ENCODE measurements at places on chromosomes 1 and 21.
A peak's percentile ranks its signal among the peaks of the same experiment; 100 is the strongest.

DNA sequence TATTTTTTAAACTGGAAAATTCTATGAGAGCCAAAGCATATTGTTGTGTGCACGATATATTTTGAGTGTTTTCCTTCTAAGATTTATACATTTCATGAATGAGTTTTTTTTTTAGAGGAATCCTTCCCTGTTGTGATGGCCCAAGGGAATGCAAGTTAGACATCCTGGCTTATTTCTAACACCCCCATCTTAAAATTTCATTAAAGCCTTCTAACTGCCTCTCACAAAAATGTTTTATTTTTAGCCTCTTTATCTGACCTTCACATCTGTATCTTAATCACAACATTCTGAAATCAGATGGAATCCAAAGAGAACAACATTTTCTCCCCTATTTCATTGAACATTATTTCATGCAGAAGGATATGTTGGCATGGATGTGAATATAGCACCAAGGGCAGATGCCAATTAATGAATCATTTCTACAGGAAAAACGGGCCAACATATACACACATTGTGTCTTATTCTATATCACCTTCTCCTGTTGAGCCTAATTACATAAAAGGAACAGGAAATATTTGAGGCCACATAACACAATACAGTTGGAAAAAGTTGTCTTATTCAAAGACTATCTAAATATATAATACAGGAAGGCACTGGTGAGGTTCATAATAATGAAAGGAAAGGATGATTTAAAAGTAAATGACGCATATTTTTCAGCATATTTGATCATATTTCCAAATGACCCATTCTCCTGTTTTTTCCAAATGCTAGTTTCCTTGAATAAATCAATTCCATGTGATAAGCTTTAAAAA lies 455.5 kb downstream of the TTLL7 start:
- DNase-seq = no peak

- DNase-seq = peak; percentile 42
Observed at GRCh38 chr21:27480841-27481261, 514.0 kb upstream of the ADAMTS5 start.

- no peak for DNase-seq
Observed at GRCh38 chr1:181149326-181150125, 61.0 kb downstream of the IER5 start.

DNA sequence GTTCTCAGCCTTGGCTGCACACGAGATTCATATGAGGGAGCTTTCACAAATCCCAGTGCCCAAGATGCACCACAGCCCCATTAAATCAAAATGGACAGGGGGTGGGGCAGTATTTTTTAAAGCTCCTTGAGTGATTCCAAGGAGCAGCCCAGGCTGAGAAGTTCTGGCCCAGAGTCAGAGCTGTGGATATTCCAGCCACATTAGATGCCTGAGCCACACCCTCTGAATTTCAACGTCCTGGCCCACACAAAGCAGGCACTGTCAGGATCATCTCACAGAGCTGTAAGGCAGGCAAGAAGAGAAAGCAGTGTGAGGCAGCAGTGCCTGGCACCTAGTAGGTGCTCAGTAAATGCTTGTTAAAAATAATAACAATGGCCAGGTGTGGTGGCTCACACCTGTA lies 37.4 kb downstream of the PAX7 start:
- no peak for DNase-seq

GRCh38 chr1:19083081-19083480 lies 126.6 kb upstream of the IFFO2 start:
- DNase-seq = no peak

DNA sequence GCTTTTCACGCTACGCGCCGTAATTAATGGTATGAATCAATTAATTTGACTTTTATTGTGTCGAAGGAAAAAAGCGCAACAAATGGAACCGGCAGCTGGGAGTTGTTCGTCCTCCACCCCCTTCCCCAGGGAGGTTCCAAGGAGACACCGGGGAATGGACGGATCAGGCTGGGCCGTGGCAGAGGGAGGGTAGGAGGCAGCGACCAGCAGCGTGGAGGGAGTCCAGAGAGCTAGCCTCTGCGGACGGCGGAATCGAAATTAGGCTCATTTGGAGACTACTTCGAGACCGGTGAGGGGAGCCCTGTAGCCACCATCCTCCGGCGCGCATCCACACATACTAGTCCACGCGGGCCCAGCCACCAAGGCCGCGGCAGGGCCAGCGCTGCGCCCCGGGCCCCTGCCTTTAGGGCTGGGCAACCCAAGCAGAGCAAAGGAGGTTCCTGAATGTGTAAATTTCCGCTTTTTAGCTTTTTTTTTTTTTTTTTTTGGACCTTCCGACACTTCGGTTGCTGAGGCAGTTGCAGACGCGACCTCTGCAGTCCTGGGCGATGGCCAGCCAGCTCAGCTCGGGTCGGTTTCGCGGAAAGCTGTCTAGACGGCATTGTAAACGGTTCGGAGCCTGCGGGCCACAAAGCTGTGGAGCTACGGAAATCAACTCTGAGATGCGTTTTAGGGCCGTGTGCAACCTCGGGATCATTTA lies 2.2 kb upstream of the FOXD3 start:
- peak; percentile 12 for DNase-seq

- DNase-seq = no peak
Observed at GRCh38 chr1:81558291-81559076, 242.2 kb upstream of the ADGRL2 start.

DNA sequence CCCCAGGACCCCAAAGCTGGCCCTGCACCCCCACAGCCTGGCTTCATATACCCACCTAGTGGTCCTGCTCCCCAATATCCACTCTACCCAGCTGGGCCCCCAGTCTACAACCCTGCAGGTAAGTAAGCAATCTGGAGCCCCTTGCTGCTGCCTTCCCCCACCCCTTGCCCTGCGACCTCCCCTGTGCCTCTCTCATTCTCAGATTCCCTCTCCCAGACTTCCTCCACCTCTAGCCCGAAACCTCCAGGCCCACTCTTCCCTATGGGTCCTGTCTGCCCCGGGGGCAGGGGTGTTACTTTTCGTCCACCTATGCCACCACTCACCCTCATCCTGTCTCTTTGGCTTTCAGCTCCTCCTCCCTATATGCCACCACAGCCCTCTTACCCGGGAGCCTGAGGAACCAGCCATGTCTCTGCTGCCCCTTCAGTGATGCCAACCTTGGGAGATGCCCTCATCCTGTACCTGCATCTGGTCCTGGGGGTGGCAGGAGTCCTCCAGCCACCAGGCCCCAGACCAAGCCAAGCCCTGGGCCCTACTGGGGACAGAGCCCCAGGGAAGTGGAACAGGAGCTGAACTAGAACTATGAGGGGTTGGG lies 2.9 kb downstream of the SHISA4 start:
- DNase-seq = no peak

DNA sequence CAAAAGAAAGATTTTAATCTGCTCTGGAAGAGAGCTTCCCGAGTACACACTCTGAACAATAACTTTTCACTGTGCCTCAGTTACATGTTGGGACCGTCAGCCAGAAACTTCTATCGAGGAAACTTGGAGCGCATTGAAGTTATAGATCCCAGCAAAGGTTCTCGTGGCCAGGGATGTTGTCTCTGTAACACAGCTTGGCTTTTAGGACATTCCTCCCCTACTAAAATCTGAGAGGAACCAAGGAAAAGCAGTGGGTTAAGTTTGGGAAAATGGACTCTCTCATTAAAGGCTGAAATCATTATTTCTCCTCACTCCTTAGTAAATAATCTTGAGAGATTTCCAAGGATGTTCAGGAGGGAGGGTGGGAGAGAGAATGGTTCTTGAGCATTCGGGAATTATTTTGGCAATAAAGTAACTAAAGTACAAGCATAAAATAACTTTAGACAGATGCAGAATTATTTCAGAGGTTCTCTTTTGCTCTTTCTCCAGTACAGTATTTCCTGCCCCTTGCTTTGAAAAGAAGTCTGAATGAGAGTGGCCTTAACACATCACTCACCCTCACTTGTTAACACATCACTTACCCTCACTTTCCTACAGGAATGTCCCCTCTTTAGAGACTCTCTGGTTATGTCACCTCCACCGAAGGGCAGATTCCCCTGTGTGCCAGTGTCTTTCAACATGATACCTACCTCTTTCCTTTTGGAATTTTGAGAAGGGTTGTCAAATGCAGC lies 1.8 kb upstream of the NFIA start:
- no peak for DNase-seq

DNA sequence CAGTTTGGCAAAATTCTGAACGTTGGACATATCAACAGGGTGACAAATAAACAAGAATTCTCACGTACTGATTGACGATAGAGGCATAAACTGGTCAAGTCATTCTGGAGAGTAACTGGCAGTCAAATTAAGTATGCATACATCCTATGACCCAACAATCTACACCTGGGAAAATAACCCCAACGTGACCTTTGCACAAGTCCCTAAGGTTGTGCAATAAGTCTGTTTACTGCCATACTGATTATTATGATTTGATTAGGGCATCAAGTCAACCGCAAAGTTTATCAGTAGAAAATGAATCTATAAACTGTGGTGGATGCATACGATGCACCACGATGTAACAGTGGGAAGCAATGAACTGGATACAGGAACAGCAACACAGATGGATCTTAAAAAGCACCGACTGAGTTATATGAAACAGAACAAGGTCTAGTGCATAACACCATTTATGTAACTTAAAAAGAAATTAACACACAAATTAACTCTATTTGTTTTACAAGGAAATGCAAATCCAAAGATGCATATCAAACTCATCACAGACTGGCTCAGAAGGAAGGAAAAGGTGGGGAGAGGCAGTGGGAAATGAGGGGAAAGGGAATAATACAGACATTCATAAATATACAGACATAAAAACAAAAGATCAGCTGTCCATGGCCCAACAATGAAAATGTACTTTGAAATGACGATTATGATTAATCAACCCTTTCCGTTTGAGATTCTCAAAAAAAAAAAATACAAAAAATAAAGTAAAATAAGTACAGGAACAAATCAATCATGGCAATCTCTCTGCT lies 41.0 kb upstream of the SEC16B start:
- no peak for DNase-seq

DNA sequence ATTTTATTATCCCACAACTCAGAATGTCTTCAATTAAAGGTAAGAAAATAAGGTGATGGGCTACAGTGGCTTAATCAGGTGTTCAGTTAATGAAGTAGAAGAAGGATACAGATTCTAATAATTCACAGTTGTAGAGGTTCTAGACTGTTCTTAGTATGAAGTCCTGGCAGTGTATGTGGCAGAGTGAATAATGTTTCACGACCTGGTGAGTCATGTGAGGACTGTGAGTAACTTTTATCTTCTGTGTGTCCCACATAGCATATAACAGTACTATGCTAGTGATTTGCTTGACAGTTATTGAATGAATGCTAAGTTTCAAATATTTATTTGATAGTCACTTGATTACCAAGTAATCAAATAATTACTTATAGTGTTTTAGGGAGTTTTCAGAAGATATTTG lies 20.0 kb downstream of the SLC16A4 start:
- peak; percentile 28 for DNase-seq

DNA sequence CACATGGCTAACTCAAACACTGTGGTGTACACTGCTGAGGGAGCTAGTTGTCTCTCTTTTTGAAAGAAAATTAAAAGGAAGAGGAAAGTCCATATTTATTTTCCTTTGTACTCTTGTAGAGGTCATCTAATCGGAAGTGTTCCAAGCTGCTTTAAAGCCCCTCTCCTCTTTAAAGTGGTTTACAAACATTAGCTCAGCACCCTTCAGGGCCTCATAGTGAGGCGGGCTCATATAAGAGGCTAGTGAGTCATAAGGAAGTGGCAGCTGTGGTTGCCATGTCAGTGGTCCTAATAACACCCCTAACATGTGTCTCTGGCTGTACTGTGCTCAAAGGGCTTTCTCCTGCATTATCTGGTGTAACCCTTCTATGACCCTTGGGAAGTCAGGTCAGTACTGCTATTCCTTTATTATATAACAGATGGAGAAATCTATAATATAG lies 104.4 kb upstream of the SERBP1 start:
- peak; percentile 28 for DNase-seq

DNA sequence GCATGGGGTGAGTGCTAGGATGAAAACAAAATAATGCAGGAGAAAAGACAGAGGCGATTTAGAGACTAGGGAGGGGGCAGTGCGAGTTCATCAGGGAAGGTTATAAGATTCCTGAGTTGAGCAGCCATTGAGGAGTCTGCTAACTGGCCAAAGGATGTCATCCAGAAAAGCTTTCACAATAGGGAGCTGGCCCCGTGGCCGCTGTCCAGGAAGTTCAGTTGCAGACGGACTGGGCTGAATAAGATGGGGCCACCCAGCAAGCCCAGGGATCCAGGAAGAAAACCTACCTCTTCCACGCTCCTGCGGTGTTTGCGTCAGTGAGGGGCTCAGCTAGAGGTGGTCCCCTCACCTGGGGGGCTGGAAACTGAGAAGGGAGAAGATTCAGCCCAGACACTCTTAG lies 4.0 kb upstream of the PKP1 start:
- peak; percentile 55 for DNase-seq

DNA sequence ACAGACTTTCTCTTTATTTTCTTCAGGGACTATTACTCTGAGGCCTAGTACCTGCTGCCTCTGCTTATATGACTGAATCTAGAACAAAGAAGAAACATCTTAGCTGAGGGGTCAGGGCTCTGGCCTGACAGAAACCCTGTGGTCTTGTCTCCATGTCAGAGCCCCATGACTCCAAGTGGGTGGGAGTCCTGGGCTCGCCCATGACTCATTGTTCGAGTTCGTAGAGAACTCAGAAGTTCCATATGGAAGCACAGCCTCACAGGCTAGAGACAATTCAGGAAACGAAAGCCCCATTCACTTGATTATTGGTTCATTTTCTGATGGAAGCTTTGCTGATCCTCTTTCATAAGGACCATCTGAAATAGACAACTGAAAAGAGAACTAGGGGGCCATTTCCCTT lies 73.2 kb downstream of the CD58 start:
- DNase-seq = no peak

- no peak for DNase-seq
Observed at GRCh38 chr1:159779403-159779851, 1.3 kb upstream of the DUSP23 start.

DNA sequence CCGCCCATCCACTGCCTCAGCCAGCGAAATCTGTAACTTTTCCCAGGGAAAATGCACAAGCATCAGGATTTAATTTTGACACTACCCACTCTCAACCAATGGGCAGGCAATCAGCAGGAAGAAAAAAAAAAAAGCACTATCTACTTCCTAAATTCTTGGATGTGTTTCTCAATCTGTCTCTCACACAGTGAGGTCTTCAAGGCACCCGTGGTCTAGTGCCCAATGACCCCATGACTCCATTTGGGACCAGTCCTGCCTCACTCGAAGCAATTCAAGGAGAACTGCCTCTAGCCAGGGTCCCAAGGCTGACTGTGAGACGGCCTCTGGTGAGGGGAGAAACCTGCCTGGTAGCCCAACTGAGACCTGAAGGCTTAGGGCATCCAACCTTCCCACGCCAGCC lies 35.9 kb downstream of the CSF1 start:
- no peak for DNase-seq

GRCh38 chr1:54627196-54627595 lies 3.9 kb upstream of the FAM151A start:
- no peak for DNase-seq

DNA sequence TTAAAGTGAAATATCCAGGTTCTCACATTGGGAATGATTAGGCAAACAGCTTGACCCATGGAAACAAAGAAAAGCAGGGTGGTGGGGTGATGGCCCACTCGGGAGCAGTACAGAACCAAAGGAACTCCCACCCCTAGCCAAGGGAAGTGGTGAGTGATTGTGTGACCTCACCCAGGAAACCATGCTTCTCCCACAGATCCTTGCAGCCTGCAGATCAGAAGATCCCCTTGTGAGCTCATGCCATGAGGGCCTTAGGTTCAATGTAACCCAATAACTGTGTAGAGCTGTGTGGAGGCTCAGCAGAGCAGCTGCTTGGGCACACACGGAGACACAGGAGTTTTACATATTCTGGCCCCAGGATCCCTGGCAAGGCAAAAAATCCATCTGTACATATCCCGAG lies 311.8 kb upstream of the DPYD start:
- DNase-seq = no peak

Data from AG08396 (cell line).